ENCODE measurements at places on chromosomes 1 and 21.

DNA sequence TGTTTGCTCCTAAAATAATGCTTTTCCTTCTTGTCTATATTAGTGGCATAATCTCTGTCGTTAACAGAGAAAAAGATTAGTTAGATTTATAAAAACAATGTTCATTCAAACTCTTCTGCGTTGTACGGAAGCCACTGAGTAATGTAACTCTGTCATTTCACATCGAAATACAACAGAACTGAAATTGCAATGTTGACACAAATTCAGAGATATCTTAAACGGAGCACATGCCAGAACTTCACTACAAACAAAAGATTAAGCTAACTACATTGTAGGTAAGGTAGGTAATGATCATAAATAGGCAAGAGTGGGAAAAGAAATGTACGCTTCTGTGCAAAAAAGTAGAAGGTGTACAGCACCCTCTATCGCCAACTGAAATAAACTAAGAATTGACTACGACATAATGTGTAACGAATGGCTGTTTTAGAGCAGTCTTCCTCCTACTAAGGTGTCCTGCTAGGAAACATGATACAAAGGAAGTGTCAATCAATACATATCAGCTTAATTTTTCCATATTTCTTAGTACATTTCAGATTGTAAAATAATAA lies 56.6 kb downstream of the PCNX2 start:
- DNase-seq: no peak

GRCh38 chr21:42279888-42280287 lies 35.3 kb downstream of the TFF3 start:
- no peak for DNase-seq

DNA sequence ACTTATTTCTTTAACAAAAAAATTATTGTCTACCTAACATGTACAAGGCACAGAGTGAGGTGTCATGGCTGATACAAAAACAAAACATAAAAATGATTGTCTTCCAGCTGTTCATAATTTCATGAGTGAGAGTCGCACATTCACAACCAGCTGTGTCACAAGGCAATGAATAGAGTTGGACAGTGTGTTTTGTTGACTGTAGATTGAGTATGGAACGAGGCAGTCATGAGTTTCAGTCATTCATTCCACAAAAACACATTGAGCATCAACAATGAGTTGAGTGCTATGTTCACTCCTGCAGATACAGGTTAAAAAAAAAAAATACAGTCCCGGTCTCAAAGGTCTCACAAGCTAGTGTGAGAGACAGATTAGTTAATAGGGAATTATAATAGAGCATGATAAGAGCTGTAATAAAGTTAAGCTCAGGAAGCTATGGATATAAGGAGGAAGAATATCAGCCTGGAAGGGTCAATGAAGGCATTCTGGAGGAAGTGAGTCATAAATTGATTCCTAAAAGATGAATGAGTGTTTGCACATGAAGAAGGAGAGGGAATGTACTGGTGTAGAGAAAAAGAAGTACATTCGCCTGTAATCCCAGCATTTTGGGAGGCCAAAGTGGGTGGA lies 47.8 kb upstream of the ARHGAP29 start:
- DNase-seq: no peak

DNA sequence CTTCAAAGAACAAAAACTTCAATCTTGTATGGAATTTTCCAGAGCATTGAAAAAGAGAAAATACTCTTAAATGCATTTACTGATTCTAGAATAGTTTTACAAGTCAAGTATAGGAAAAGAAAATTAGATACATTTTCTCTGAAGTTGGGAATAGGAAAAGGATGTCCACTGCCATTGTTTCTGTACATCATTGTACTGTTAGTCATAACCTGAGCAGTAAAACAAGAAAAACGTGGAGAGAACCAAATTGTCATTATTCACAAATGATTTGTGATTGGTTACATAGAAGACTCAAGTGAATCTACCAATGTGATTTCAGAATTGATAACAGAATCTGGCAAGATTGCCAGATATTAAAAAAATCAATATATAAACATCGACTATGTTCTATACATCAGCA lies 27.4 kb downstream of the PRKACB start:
- DNase-seq: no peak

GRCh38 chr1:154502066-154502743 lies at the start of the genes SHE and TDRD10:
Gene SHE, minus strand, starts transcription at chr1:154502412. Its CDS starts 386 bp downstream, at chr1:154502026.
Gene TDRD10, plus strand, starts transcription at chr1:154502219. Its CDS starts 4,685 bp downstream, at chr1:154506904.
- peak; percentile 28 for DNase-seq

DNA sequence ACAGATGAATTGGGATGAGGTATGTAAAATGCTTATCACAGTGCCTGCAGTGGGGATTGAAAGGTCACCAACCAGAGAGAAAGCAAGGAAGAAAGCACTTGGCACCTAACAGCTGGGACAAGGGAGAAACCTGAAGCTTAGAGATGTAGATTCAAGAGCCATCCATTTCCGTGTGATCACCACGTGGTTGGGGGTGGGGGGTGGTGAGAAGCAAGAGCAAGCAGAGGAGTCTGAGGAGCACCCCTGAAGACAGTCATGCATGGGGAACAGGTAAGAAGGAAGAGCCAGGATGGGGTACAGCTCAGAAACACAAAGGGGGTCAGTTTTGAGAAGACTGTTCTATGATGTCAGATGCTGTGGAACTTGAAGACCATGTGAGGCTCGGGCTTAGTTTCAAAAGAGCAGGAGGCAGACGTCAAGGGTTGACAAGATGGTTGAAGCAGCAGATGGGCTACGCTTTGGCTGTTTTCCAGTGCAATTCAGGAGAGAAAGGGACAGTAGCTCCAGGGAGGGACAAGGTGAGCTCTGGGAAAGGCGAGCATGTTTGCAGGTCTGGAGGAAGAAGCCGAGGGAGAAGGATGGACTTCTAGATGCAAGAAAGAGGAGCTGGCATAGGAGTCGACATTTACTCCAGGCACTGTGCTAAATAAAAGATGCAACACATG lies 17.4 kb downstream of the KANK4 start:
- DNase-seq: peak; percentile 34

DNA sequence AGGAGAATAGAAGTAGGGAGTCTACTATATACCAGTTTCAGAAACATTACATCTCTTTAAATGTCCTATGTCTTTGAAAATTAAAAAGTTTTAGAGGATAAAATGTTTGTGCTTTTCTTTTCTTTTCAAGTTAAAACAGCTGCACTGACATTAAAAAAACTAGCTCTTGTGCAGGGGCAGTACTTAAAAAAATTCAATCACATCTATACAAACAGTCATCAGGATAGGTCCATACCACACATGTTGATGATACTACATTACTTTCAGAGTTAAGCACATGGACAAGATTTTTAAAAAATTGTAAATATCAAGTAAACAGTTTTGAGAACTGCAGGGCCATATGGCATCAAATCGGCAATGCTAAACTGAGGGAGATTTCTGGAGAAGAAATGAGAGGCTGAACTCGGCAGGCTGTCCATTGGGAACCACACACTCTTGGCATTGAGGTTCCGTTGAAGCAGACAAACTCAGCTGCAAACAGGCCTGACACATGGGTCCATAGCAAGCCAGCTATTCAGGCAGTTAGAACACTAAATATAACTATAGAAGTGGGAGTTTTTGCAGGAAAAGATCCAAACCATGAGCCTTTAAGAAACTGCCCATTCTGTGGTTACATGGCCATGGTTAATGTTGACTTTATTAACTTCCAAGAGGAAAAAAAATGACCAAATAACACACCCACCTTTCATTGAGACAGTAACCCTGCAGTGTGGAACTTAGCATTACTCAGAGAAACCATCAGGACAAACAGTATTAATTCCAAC lies 84.5 kb upstream of the BCL10 start:
- no peak for DNase-seq
